ENCODE measurements at places on chromosomes 3 and 15.

- DNase-seq: no peak
These were observed 69.1 kb upstream of the TNFAIP8L3 start for GRCh38 chr15:51163843-51164242.

- no peak for DNase-seq
These were observed 230.5 kb downstream of the NFKBIZ start for GRCh38 chr3:102079809-102080197.

- DNase-seq: no peak
These were observed 36.0 kb downstream of the RAB27A start for GRCh38 chr15:55253580-55253979.

DNA sequence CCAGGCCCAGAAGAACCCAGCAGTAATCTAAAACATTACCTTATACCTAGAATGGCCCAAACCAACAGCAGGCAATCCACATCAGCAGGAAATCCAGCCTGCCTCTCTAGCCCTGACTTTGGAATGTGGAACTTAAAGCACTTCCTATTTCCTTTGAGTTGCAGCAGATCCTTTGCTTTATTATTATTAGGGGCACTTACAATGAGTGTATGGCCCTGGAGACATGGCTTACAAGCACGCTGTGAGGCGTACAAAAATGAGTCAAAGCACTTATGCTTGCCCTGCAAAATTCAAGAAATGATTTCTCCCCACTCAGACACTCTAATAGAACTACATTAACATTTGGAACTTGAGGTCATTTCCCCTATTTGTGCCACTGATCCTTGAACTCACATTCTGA, 9.5 kb upstream of the KNSTRN start:
- no peak for DNase-seq

DNA sequence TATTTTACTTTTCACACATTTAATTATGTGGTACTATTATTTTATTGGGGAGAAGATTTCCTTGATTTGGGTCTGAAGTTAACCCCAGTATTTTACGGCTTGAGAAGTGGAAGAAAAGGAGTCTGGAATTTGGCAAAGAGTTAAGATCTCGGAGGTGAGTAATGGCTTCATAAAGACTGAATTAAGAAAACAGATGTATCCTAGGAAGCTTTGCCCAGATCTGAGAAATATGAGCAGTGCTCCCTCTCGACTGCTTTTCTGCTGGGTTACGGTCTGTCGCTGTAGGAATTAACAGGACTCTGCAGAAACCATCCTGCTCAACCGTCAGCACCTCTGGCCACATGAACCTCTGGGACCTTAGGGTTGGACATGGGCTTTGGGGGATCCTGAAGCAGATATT, 163.6 kb upstream of the NDN start:
- no peak for DNase-seq

DNA sequence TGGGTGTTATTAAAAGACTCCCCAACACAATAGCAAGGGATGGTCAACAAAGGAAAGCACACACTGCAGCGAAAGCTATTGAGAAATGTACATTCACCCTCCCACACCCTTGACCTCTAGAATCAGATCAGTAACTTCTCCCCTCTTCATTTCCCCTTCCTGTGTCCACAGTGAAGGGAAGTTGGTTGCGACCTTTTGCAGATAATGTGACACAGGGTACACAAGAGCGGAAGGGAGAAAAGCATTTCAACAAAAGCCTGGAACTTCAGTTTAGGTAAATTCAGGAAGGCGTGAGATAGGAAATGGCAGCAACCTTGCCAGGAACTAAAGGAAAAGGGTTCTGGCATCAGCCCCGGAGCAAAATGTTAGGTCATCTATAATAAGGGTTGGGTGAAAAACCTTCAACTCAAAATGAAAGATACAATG, 899.8 kb downstream of the MCTP2 start:
- no peak for DNase-seq

DNA sequence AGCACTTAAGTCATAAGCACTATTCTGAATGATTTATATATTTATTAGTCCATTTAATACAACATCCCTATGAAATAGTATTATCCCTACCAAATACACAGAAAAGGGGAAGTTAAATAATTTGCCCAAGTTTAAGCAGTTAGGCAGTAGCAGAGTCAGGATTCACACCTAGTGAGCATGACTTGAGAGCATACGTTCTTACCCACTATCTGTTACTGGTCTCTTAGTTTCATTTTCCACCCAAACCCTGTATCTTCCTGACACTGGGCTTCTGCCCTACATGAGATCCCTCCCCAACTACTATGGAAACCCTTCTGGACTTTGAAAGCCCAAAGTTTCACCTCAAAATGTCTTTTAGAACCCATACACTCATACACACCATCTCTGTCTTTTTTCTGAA, 4.4 kb upstream of the ATOSA start:
- no peak for DNase-seq

DNA sequence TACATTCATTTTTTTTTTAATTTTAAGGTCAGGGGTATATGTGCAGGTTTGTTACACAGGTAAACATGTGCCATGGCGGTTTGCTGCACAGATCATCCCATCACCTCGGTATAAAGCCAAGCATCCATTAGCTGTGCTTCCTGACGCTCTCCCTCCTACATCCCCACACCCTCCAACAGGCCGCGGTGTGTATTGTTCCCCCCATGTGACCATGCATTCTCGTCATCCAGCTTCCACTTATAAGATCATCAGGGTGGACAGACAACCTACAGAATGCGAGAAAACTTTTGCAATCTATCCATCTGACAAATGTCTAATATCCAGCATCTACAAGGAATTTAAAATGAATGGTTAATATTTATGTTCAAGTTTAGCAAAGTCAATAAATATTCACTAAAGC, 19.4 kb downstream of the ILDR1 start:
- no peak for DNase-seq

DNA sequence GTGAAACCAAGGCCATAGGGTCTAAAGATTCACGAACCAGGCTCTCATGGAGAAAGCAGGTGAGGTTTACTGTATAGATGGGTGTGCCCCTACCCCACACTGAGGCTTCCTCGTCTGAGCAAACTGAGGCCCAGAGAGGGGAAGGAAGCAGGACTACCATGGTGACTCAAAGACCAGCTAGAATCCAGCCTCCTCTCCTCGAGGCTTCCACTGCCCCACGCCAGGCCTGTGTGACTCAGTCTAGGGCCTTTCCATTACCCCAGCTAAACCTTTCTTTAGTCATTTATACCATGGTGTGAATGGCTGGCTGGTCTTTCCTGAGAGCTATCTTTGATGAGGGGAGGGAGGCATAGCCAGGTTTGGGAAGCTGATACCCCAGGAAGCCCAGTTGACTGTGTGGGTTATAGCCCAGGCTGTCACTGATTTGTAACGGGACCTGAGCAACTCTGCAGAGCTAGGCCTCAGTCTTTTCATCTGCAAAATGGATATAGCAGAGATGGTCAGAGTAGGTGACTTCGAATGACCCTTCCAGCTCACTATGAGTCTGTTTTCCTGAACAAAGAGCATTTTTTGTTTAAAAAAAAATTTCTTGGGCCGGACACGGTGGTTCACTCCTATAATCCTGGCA, 3.0 kb upstream of the RHO start:
- DNase-seq: no peak

Measured in NCI-H748 treated with DMSO at 0.1 percent for 48 hours (cell line).